ENCODE measurements at places on chromosomes 4 and X.

DNA sequence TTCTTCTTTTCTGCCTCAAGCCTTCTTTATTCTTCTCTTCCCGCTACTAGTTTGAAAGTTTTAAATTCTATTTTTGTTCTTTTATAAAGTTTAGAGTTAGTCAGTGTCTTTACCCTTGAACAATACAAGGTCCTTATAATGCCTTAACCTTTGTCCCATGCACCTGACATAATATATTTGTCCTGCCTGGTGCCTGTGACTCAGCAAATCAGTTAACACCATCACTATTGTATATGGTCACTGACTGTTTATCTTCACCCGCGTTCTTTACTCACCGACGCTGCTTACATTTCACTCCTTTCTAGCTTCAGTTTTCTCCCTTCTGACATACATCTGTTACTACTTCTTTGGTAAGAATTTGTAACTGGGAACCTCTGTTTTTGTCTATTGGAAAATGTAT, 5.7 kb downstream of the SMIM20 start:
- DNase-seq = peak; percentile 21

- DNase-seq = no peak
Measured at GRCh38 chr4:56783986-56784385, 37.5 kb downstream of the SPINK2 start.

DNA sequence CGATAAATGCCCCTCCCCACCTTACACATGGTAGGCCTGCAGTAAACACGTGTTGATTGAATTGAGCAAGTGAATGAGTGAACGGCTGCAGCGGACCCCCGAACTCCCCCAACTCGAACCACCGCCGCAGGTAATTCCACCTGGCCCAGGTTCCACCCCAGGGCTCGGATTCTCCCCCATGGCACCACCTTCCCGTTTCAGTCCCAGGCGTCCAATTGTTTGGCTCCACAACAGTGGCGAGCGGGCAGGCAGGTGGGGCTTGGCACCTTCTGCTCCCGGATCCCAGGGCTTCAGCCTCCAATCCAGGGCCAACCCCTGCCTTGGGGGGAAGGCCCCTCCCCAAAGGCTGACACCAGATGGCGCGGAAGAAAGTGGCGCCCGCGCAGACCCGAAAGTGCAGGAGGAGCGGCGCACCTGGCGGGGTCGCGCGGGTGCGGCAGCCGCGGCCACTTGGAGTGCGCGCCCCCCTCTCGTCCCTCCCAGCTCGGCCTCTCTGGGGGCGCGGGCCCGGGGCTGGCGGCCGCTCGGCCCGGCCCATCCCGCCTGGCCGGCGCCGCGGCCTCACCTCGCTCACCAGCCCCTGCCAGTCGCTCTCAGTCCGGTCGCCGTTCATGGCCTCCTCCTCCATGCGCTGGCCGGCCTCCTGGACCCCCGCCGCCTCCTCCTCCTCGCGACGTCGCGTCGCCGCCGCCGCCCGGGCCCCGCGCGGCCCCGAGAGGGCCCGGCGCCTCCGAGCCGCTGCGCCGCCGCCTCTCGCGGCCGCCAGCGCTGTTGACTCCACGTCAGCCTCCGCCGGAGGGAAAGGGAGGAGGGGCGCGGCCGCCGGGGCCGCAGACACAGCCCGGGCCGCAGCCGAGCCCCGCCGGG, at the start of gene CCDC149:
Gene CCDC149, minus strand, starts transcription at position 791 of the 867 bp plus-strand sequence. Its CDS starts 178 bp downstream, at position 613.
- DNase-seq = no peak

DNA sequence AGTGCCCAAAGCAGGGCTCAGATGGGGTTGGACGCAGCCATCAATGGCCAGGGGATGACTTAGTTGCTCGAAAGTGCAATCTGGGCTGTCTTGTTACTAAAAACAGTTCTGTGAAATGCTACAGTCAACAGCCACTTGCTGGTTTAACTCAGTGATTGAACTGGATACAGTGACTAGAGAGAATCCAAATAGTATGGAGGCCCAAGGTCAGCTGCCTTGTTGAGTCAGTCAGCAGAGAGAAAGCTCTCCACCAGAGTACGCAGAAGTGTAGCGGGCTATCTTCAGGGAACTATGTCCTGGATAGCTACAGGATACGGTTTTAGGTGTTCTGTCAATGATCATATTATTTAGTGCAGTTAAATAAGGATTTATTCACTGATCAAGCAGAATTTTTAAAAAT, 68.4 kb downstream of the TRAPPC11 start:
- DNase-seq = no peak

DNA sequence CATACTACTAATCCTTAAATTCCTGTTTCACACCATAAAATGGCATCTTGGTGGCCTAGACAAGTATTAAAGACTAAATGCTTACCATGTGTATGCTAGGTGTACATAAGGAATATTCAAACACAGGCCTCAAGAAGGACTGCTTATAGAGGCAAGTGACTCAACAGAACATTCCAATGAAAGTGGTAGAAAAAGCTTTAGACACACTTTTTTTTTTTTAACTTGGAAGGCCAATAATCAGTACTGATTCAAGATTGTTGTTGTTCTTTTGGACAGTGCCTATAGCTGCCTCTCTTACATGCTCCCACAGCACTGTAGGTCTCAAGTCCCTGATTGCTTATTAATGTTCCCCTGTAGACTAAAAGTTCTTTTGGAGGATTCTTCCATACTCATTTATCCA, 77.6 kb downstream of the FBXL5 start:
- DNase-seq = no peak

- no peak for DNase-seq
Measured at GRCh38 chr4:145277011-145277410, 96.6 kb upstream of the OTUD4 start.

DNA sequence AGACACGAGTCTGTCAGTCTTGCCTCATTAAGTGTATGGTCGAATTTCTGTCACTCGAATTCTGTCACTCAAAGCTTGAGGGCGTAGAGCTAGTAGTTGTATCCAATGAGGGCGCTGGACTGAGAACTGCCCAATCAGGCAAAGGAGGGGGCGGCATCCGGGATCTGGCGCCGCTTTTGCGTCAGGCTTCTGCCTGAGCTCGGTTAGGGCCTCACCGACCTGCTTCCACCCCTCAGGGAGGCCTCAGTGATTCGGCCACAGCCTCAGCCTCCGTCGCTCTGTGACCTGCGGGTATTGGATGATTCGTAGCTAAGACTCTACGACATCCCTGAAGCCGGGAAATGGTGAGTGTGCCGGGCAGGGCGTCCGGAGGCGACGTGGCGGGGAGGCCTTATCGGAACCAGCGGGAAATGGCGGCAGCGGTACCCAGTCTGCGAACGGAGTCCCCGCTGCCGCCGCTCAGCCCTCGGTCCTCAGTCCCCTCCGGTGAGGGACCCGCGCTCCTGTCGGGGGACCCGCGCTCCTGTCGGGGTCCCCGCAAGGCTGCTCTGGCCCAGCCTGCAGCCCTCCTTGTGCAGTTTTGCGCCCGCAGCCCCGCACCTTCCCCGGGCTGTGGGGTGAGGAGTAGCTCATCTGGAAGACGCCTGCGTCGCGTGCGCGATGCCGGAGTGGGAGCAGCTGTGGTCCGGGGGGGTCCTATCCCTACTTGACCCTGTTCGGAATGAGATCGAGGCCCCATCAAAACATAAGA, 88.3 kb downstream of the ZNF718 start:
- DNase-seq = no peak

DNA sequence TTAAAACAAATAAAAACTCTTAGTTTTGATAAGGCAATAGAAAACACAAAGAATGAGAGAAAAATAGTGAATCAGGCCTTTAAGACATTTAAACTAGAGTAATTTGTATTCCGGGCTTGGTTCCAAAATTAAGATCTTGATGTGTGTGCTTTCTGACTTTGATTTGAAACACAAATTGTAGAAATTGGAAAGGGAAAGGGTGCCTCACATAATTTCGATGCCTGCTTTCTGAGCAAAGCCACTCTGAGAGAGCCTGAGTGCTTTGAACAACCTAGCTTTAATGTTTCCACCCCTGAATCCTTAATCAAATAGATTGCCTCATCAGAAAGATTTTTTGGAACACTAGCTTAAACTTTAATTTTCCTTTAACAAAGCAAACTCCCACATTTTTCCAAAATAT, 666.8 kb downstream of the PCDH18 start:
- DNase-seq = no peak

GRCh38 chrX:44474410-44474809, 68.2 kb downstream of the FUNDC1 start:
- DNase-seq = no peak

DNA sequence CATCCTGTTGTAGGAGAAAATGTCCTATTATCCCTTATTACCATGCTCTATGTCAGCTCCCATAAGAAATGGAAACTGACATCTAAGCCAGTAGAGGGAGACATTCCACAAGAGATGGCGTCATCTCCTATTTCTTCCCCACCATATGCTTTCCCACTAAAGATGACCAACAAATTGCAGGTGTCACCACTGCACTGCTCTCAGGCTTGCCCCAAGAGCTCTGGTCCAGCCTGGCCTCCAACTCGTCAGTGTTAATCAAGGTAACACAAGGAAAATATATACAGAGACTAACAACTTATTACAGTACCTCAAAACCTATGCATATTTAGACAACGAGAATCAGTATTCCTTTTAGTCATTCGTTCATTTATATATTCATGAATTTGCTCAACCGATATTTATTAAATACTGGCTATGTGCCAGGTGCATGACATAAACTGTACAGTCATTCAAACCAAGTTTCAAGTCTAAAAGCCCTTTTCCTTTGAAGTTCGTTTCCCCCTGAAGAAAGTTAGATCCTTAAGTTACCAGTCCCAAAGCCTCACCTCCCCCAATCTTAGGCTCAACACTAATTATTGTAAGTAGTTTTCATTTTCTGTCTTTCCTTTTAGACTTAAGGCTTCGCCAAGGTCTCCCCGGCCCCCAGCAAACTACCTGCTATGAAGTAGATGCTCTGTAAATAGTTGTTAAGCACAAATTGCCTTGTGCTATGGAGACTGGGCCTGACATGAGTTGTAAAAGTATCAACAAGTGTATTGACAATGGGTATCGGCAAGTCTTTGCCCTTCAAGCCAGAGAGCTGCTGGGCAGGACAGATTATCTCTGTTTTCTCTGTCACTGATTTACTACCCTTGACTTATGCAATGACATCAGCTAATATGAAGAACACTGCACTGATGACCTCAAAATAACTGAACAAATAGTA, 3.1 kb upstream of the FGB start:
- peak; percentile 71 for DNase-seq

DNA sequence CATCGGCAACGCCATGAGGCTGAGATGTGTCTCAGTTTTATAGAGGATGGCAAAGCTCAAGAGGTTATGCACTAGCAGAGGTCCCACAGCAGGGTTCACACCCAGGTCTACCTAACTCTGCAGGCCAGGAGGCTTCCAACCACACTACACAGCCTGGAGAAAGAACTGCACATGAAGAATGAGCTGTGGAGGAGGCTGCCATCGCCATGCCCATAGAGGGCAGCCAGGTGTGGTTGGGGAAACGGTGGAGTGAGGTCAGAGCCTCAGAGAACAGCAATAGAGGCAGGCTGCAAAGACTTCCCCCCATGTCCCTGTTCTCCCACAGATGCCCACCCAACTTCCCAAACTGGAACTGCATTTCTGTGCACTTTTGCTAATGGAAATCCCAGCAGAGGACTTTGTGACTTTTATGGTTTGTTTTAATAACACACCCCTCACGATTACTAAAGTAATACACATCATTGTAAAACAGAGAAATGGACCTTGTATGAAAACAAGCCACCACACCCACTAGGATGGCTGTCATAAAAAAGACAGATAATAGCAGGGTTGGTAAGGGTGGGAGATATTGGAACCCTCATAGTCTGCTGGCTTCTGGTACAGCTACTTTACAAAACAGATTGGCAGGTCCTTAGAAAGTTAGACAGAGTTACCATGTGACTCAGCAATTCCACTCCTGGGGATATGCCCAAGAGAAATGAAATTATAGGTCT, 58.9 kb upstream of the PROM1 start:
- no peak for DNase-seq

- DNase-seq = peak; percentile 16
Measured at GRCh38 chr4:124708517-124709300, 3.8 kb downstream of the ANKRD50 start.

- DNase-seq = no peak
Measured at GRCh38 chr4:128449251-128449650, 161.6 kb upstream of the PGRMC2 start.

DNA sequence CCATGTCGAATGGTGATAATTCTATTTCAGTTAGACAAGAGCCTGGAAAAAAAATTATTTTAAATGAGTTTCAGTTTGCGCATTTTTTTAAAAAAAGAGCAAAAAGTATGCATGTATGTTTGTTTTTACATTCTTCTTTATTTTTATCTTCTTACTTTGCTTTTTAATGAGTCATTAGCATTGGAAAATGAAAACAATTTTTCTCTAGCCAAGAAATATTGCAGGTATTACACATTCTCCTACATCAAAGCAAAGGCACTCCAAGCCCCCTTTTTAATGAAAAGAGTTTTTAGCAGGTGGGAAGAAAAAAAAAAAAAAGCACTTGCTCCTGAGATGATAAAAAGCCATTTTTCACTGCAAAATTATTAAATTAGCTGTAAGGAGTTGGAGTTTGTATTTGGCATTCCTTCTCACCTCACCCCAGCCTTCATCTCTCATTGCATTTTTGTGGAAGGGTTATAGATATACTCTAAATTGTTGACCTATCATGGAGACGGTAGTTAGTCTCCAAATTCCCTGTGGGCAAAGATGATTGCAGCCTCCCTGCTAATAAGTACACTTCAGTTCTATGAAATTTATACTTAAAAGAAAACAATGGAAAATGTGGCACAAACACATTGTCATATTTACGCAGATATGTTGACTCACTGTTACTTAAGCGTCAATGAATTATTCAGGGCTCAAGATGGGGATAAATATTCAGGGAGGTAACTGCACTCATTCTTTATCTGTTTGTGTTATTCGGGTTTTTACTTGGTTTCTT, 43.8 kb downstream of the PALLD start:
- no peak for DNase-seq

- no peak for DNase-seq
Measured at GRCh38 chrX:154516656-154517100, 646 bp upstream of the FAM3A start.

- no peak for DNase-seq
Measured at GRCh38 chrX:106243376-106243775, 75.3 kb downstream of the PWWP3B start.

GRCh38 chr4:20592663-20593062, 107.6 kb upstream of the PACRGL start:
- no peak for DNase-seq

DNA sequence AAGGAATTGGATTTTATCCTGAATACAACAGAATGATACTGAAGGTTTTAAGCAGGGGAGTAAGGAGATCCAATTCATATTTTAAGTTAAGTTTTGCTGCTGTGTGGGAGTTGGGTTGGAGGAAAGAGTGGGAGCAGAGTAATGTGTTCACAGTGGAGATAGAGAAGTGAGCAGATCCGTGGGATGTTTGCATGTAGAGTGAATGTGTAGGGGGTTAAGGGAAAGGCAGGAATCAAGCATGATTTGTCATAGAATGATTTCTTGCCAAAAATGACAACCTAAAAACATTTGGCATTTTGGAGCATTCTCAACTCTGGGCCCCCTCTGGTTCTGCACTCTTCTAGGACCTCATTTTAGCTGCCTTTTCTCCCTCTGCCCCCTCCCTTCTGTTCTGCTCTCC, 76.6 kb downstream of the ARHGAP10 start:
- no peak for DNase-seq

DNA sequence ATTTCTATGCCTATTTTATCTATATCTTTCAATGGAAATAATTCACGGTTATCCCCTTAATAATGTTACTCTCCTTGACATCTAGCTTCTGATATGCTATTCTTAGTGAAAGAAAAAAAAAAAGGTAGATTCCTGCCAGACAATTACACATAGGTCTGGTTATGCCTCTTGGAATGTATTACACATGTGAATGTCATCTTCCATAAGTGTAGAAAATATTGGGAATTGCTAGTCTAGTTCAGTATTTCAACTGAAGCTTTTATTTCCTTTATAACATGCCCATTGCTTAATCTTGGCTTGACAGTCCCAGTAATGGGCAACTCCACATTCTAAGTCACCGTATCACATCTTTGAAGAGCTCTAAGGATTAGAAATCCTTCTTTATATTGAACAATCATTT, 25.4 kb upstream of the PPP1R2C start:
- no peak for DNase-seq
